Nucleus accumbens (tissue), 56 donors: ENCODE measurements at places on chromosomes 7 and 10.

DNA sequence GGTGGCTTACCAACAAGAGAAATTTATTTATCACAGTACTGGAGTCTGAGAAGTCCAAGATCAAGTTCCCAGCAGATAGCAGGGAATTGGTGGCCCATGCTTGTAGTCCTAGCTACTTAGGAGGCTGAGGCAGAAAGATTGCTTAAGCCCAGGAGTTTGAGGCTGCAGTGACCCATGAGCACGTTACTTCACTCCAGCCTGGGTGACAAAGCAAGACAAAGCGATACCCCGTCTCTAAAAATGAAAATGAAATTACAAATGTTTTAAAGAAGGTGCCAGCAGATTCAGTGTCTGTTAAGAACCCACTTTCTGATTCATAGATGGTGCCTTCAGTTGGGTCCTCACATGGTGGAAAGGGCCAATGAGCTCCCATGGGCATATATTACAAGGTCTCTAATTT lies 20.6 kb upstream of the ARHGAP12 start:
- no peak for DNase-seq

GRCh38 chr7:50733552-50733951 lies 49.1 kb downstream of the GRB10 start:
- no peak for DNase-seq

DNA sequence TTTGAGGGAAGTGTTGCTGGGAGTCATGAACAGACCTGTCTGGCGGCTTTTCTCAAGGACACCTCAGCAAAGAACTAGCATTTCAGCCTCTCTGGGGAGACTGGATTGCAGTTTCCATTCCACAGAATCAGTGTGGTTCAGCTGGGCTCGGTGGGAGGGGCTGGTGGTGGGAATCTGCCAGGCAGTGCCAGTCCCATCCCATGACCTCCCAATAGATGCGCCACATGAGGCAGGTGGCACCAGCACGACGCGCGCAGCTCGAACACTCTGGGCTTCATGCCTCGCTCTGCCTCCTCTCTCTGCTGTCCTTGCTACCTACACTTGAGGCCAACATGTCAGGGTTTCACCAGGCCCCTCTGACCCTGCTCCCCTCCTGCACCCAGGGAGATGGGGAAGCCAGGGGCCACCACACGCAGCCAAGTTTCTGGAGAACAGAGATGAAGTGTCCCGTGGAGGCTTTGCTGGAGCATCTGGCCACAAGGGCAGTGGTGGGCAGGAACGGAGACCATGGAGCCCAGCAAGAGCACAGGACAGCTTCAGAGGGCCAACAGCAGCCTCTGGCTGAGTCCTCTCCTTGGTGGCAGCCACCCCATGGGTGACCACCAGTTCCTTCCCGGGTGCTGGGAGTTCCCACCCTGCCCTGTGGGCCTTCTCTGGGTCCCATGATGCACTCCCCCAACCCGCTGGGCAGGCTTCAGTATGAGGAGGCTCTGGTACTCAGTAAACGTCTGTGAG lies 2.3 kb downstream of the NACAD start:
- peak; percentile 45 for DNase-seq

- DNase-seq: no peak
Observed at GRCh38 chr7:102444961-102445673, 11.7 kb downstream of the ORAI2 start.

- no peak for DNase-seq
Observed at GRCh38 chr10:128062331-128062880, 63.8 kb downstream of the MKI67 start.

DNA sequence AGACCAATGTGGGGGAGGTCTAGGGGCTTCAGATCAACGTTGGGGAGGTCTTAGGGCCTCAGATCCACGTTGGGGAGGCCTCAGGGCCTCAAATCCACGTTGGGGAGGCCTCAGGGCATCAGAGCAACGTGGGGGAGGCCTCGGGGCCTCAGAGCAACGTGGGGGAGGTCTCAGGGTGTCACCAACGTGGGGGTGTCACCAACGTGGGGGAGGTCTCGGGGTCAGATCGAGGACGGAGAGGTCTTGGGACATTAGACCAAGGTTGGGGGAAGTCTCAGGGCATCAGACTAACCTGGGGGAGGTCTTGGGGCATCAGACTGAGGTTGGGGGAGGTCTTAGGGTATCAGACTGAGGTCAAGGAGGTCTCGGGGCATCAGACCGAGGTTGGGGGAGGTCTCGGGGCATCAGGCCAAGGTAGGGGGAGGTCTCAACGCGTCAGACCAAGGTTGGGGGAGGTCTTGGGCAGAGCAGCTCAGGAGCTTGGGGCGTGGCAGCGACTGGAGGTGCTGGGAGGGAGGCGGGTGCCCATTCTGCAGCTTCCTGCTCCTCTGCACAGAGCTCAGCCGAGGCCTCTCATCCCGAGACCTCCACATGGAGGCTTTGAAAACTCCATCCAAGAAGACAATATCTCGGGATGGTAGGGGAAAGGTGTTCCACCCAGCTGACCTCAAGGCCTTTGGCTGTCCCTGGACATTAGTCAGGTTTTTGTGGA lies 159.8 kb downstream of the WDR37 start:
- no peak for DNase-seq

GRCh38 chr10:130049987-130050386 lies 60.6 kb downstream of the C10orf143 start:
- no peak for DNase-seq

DNA sequence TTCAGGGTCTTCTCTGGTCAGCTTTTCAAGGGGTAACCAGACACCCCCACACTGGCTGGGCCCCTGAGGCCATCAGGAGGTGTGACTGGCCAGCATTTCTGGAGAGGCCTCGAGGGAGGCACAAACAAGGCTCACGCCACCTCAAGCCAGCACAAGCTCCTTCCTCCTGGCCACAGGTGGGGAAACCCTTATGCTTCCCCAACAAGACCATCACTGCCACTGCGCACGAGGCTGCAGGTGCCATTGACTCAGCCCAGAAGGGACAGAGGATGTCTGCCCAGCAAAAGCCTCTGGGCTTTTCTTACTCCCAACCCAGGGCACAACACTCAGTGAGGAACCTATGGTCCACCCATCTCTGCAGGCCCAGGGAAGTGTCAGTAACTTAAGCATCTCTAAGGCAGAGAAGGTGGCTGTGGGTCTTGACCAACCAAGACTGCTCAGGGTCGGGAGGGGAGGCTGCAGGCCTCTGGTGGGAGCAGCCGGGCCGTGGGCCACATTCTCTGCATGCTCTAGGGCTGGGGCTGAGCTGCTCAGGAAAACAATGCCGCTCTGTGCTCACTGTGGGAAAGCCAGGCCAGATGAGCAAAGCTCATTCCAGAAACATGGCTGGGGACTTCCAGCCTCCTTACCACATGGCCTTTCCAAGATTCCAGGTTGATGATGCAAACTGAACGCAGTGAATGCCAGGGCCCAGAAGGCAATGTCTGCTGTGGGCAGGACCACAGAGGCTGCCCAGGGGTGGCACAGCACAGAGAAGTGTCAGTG lies 24.2 kb upstream of the RASSF4 start:
- DNase-seq: peak; percentile 72

GRCh38 chr7:140061607-140061930 lies 1.2 kb downstream of the PARP12 start:
- DNase-seq: no peak

- no peak for DNase-seq
Observed at GRCh38 chr7:106914018-106914607, 49.0 kb downstream of the PIK3CG start.

- DNase-seq: peak; percentile 88
Observed at GRCh38 chr10:97543025-97543546, 29.5 kb upstream of the ANKRD2 start.

DNA sequence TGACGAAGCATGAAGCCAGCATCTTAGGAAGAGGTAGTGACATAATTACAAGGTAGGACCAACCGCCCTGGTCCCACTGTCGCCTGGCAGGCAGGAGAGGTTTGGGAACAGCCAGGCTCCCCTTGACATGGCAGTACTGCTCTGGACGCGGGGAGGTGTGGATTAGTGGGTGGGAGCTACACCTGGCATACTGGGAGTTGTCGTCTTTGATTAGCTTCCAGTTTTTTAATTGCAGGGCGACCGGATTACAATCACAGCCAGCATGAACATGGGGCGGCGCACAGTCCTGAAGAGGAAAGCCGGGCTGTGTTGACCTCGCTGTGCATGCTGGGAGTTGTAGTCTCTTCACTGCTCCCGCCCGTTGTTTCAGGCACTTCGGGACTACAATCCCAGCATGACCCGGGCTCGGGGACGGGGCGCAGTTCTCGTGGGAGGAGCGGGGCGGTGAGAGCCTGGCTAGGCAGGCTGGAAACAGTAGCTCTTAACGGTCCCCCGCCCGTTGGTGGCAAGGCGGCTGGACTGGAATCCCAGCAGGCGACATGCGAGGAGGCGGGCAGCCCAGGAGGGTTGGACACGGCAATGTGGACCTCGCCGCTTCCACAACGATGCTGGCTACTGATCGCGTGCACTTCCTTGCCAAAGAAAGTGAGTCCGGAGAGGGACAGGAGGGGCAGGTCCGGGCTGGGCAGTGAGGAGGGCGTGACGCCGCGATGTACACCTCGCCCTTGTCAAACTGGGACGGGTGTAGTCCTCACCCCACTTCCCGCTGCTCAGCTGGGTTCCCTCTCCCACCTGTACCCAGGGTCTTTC lies 98.0 kb upstream of the ZNF722 start:
- peak; percentile 96 for DNase-seq

DNA sequence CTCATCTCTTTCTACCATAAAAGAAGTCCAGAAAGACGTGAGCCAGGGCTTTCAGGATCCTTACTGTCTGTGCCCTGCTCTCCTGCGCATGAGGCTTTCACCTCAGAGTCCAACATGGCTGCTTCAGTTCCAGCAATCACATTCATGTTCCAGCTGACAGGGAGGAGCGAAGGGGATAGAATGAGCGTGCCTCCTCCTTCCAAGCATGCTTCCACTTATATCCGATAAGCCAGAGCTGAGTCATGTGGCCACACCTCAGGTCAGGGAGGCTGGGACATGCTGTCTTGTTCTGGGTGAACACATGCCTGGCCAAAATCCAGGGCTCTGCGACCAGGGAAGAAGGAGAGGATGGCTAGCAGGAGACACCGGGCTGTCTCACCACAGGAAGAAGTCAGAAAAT lies 248.2 kb downstream of the SKAP2 start:
- no peak for DNase-seq

DNA sequence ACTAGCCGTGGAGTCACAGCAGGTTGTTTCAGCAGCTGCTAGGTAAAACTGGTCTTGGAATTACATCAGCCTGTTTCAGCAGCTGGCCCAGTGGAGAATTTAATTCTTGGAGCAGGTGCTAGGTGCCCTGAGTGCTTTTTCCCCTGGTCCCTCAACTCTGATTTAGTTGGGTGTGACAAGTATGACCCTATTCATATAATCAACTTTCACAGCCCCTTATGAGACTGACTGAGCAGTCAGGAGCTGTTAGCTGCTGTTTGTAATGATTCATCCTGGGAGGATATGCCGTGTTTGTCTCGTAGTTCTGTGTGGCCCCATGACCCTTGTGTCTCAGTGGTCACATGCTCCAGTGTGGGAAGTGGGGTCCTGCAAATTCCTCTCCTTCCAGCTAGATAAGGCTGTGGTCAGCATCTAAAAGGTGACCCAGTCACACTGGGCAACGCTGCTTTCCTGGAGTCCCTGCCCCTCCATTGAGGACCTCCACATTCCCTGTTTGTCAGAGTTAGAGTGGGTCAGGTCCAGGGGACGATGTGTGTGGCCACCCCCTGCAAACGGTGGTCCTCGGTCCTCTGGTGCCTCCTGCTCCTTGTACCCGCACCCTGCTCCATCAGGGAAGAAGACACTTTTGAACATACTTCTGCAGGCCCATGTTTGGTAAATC lies 28.3 kb downstream of the TBATA start:
- DNase-seq: no peak

GRCh38 chr7:4836206-4836661 lies 25.6 kb downstream of the PAPOLB start:
- DNase-seq: no peak

- DNase-seq: no peak
Observed at GRCh38 chr7:91541641-91542040, 277.4 kb downstream of the FZD1 start.

- DNase-seq: no peak
Observed at GRCh38 chr10:103480521-103480920, 1.5 kb upstream of the CALHM3 start.

- DNase-seq: no peak
Observed at GRCh38 chr10:31340343-31340742, 21.3 kb downstream of the ZEB1 start.

- no peak for DNase-seq
Observed at GRCh38 chr7:105189859-105190492, 176.0 kb downstream of the KMT2E start.

DNA sequence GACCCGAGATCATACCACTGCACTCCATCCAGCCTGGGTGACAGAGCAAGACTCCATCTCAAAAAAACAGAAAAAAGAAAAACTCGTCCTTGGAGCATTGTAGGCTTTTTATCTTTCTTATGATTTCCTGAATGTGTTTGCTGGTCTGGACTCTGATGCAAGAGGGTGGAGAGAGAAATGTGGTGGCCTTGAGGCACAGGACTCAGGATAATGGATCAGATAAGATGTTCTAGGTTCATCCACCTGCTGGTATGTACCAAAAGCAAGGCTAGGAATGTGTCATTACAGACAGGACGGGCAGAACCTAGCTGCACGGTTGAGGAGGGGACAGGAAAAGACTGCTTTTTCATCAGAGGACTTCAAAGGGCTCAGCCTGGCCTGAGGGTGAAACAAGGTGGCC lies 33.5 kb downstream of the GCC1 start:
- no peak for DNase-seq

DNA sequence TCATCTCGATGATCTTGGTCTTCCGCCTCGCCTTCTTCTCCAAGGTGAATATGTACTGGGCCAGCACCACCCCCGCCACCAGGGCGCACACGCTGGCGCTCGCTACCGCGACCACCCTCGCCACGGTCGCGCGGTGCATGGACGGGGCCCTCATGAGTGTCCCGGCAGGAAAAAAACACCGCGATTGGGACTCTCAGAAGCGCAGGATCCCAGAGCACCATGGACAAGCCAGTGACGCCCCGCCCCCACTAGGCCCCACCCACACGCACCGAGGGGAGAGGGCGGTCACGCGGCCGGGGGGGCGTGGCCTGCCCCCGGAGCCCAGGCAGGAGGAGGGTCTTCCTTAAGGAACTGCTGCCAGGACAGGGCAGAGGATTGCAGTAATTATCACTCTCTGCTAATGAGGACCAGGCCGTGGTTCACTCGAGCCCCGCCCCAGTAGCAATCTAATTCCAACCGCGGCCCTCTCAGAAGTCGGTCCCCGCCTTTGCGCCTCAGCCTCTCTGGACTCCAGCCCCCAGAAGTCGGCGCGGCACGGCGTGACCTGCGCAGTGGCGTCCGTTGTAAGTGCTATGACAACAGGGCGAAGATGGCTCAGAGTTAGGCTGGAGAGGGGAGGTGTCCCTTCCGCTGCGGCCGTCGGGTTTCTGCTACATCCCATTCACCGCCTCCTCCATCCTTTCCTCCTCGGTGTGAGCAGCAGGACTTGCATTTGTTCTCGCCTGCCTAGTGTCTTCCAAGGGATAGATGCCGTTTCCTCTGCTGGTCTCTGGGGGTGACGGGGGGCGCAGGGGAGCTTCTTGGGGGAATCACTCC lies at the start of gene BBS9:
Gene BBS9 (plus strand): TSS at position 575 of the 816 bp plus-strand sequence. CDS start 16,689 bp downstream, outside the sequence.
- peak; percentile 89 for DNase-seq

- DNase-seq: no peak
Observed at GRCh38 chr7:14228341-14228740, 238.9 kb upstream of the ETV1 start.
